ENCODE measurements at places on chromosomes 2 and 18.
A peak's percentile ranks its signal among the peaks of the same experiment; 100 is the strongest.

GRCh38 chr18:27948986-27949385 is 227.9 kb downstream of the CDH2 start:
- no peak for DNase-seq

GRCh38 chr2:83587309-83587708 is 871.8 kb downstream of the SUCLG1 start:
- no peak for DNase-seq

DNA sequence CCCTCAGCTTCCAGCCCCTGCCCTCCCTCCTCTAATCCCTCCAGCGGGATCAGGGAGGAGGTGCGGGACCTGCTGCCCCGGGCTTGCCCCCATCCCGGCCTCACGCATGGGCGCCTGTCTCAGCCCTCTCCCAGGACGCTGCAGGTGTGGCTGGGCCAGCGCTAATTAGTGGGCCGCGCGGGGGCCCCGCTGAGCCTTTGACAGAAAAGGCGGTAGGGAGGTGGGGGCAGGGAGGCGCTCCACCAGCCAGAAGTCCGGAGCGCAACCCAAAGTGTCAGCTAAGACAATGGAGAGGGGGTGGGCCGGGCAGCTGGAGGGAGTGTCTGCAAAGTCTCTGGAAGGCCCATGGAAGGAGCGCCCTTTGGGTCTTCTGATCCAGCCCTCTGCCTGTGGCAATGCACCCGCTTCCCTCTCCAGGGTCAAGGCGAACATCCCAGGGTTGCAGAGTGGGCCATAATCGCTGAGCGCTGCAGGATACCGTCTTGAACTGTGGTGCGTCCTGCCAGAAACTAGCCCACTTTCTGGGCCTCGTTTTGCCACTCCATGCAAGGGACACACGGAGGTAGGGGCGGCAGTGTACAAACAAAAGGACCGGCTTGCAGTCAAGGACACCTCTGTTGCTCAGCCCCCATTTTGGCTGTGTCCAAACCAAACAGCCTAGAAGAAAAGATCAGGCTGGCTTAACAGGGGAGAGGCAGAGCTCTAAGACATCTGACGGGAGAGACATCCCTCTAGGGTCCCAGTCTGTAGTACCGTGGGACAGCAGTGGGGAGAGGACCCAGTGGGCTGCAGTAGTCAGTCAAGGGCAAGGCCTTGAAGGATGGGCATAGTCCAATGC is 3.5 kb downstream of the ATP6V1B1 start:
- no peak for DNase-seq

- DNase-seq, result no peak
Observed at GRCh38 chr2:126907671-126908070, 9.0 kb downstream of the TEX51 start.

DNA sequence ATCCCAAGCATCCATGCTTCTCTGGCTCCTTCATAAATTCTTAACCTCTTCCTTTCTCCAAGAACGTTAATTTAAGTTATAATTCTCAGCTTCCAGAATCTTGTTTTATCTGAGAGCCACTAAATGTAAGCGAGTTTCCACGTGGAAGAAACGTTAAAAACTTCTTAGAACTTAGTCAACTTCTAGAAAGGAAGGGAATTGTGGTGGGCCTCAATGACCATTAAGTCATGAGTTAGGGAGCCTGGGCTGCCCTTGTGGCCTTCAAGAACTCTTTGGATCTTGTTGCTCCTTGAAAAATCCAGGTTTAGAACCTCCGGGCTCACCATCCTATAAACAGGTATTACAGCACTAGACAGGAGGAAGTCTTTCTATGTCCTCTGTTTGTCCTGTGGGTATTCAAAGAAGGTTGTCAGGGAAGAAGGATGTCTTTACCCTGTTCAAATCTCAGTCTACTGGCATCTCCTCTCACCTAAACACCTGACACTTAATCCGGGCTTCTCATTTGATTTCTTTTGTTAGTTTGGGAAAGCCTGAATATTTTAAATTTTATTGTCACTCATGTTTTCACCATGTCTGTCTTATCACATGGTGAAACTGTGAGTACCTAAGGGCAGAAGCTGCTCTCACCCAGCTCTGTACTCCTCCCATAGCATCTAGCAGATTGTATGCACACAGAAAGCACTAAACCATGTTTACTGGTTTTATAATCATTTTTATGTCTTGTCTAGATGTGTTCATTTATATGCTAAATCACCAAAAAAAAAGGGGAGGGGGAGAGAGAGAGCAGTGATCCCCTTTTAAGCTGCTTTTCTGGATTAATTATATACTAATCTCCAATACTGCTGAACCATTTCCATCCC is 6.3 kb downstream of the RND3 start:
- no peak for DNase-seq

GRCh38 chr2:96527286-96528005 is 9.1 kb upstream of the ARID5A start:
- DNase-seq, result peak; percentile 72

DNA sequence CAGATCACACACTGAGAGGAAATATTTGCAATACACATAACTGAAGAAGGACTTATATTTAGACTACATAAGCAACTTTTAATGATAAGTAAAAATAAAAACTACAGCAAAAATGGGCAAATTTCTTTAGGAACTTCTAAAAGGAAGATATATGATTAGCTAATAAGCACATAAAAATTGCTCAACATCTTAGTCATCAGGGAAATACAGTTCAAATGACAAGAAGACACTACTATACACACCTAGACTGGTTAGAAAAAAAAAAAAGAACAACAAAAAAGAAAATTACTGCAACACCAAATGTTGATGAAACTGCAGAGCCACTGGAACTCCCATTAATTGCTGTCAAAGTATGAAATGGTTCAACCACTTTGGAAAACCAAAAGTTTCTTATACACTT is 1247.5 kb upstream of the ACVR2A start:
- no peak for DNase-seq

DNA sequence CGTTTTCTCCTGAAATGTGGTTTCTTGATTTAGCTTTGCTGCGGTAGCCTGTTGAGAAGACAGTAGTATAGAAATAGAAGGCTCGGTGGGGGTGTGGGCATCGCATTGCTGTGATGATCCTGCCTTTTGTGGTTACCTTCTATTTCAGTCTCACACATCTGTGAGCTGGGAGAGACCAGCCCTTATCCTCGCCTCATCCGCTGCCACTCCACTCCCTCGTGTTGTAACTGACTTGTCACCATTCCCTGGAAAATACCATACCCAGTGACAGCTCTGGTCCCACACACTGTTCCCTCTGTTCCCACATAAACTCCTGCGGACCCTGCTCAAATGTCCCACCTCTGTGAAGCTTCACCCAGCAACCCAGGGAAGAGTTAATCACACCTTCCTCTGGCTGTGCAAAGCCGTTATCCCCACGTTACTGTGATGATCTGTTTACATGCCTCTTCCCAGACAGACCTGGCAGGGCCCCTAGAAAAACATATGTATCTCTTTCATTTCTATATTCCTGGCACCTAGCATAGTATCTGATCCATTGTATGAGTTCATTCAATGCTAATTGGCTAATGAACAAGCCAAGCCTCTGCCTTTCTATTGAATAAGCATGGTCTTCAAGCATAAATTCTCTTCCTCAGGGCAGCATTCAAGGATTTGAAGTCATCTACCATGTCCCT is 114.6 kb downstream of the MAPK4 start:
- DNase-seq, result no peak

DNA sequence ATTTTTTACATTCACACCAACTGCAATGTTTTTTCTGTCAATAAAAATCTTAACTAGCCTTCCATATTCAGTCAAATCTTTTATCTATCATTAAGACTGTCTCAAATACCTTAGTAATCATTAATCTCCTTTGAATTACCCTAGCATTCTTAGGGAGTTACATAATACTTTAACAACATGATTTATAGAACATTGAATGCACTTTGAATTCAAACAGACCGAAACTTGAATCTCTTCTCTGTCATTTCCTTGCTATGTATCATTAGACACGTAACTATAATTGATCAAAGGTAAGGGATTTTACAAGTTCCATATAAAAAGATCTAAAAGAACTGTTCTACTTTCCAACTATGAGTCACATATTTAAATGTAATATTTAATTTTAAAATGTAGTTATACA is 330.9 kb downstream of the RIT2 start:
- no peak for DNase-seq

DNA sequence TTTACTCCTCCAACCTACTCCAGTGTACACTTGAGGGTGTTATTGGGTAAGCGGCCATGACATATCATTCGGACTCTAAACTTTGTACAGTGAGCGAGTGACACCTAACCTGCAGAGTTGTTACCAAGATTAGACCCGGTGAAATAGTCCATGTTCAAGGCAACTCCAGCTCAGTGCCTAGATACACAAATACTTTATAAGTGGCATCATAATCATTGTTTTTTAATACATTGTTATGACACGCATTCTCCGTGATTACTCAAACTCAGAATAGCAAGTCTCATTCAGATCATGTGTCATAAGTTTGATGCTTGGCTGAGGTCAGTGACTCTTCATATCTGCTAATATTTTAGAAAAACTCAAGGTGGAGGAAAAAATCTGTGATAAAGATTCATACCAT is 597.8 kb downstream of the DCC start:
- no peak for DNase-seq

- no peak for DNase-seq
Observed at GRCh38 chr18:63025251-63026090, 294.1 kb downstream of the BCL2 start.

GRCh38 chr2:216372761-216373291 is 543 bp upstream of the MARCHF4 start:
- DNase-seq, result no peak

DNA sequence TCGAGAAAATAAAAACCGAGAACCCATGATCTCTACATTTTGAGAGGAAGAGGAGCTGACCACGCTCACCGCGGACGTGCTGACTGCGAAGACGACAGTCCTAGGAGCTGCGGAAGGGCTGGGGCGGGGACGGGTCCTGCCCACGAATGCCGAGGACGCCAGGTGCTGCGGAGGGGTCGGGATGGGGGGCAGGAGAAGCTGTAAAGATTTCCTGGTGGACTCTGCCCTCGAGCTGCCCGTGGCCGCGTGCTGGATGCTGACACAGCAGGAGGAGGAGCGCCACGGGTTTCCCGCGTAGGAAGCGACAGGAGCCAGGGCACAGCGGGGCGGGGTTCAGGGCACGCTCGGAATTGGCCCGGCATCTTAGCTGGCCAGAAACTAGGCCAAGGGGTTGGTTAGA is 22.2 kb downstream of the ZSCAN30 start:
- DNase-seq, result no peak

- no peak for DNase-seq
Observed at GRCh38 chr18:22082408-22082807, 87.0 kb upstream of the GATA6 start.

DNA sequence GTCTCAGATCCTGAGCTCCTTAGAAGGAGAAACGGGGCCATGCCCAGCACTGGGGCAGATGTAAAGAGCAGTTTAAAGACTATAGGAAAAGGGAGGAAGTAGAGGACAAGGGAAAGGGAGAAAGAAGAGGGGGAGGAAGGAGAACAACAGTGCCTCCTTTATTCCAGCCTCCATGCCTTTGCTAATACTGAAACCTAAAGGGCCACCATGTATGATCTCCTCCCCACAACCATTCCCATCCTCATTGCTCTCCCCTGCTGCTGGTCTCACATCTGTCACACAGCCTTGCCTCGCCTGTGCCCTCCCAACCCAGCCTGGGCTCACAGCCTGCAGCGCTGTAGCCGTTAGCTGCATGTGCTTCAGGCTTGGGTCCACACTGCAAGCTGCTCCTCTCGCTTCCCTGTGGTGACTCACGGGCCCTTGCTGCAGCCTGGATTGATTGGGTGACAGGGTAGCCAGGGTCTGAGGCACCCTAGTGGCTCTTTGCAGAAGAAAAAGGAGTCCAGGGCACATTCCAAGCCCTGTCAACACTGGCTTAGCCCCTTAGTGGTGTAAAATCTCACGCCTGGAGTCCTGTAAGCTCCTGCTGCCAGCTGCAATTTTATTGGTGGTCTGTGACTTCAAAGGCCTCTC is 281.9 kb downstream of the SRBD1 start:
- no peak for DNase-seq

GRCh38 chr2:198691236-198691635 is 766.5 kb downstream of the SATB2 start:
- no peak for DNase-seq

- DNase-seq, result no peak
Observed at GRCh38 chr2:186949726-186950256, 100.8 kb upstream of the ZSWIM2 start.

- DNase-seq, result peak; percentile 51
Observed at GRCh38 chr2:23380562-23381065, 4.4 kb upstream of the KLHL29 start.

GRCh38 chr2:84879584-84880394 is 1.1 kb downstream of the TRABD2A start:
- no peak for DNase-seq

DNA sequence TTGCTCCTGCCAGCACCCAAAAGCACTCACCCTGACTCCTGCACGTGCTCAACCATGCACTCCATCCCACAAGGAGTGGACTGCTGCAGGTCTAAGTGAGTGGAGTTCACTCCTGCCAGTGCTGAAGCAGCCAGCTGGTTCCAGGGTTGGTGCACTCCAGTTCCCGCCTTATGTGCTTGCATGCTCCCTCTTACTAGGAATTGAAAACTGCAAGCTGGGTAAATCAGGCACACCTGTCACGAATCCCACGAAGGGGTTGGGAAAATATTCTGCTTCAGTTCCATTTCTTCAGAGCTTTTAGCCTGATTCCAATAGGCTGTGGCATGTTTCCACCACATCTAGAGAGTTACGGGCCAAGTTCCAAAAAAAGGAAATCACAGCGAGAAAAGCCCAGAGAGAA is 1365.5 kb upstream of the CHAC2 start:
- no peak for DNase-seq

DNA sequence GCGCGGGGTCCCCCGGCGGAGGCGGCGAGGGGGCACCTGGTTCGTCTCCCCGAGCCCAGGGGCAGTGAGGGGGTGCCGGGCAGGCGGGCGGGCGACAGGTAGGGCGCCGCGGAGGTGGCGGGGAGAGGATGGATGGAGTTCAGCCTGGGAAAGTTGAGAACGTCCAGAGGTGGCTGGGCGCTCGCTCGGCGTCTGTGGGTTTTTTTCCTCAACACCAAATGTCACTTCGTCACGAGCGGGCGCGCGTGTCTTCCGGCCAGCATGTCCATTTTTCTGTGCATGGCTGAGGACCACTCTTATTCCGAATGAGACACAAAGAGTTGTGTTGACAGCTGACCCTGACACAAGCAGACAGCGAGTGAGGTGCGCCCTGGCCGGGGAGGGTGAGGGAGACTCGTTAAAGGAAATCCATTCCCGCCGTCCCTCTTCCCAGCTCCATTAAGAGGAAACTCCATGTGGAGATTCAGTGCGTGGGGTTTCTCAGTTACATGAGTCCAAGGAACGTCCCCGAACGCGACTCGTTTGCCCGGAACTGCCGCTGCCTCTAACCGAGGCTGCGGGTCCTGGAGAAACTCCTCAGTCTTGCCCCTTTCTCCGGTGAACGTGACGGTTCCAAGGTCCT is 859 bp downstream of the GREB1L start:
- no peak for DNase-seq

GRCh38 chr2:215413974-215414373 is 21.9 kb downstream of the FN1 start:
- DNase-seq, result no peak

- no peak for DNase-seq
Observed at GRCh38 chr18:12027480-12027879, 46.2 kb downstream of the IMPA2 start.

GRCh38 chr2:54964271-54964670 is 86.0 kb downstream of the RTN4 start:
- DNase-seq, result no peak
